Iris pigment epithelial cell (primary cell): ENCODE measurements at places on chromosomes 5 and 9.

DNA sequence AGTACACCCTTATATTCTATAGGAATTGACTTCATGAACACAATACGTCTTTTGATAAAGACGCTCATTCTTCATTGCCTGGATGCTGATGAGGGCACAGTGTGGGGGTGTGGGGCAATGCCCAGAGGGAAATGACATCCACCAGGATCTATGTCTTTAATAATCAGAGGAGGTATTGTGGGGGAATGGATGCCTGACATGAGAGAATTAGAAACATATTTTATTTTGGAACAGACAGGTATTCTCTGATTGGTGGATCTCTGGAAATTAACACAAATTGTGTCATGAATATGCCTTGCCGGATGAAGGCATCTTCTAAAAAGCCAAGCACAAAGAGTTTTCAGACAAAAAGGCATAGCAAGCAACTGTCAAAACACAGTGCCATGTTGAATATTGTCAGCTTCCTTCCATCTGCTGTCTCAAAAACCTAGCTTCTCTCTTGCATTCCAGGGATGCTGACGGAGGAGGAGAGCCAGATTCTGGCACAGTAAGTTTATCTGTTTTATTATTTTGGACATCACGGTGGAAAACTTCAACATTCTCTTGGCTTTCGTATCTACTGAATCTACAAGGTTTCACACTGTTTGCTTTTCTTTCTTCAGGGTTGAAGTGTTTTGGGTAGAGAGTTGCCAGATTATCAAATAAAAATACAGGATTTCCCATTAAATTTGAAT lies 3.9 kb upstream of the C5orf58 start:
- no peak for DNase-seq

GRCh38 chr5:62328772-62329491 lies 22.9 kb downstream of the KIF2A start:
- DNase-seq, result no peak

DNA sequence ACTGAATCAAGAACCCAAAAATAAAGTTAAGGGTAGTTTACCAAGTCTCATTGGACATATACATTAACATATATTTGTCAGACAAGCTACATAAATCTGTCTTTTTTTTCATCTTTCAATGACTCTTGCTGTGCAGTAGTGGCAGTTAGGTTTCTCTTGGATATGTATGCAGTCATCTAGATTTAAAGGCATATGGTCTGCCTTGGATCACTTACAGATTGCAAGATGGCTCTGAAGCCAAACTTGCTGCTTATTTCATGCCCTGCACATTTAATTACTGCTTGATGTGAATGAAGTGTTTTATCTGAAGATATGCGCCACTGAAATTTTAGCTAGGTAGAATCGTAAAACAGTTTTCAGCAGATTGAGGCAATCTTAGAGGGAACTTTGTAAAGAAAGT lies 18.6 kb upstream of the MAN2A1 start:
- no peak for DNase-seq

DNA sequence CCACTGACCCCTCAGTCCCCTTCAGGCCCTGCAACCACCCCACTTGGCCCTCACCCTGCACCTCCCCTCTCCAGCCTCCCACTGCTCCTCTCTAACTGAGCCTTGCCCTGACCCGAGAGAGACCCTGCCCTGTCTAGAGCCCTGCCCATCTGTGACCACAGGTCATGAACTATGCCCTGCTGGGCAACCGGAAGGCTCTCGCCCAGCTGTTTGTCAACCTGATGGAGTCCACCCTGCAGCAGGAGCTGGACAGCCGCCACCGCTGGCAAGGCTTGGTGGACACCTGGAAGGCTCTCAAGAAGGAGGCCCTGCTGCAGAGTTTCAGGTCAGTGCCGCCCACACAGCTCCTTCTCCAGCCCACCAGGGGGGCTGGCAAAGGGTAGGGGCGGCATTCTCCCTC lies 9.4 kb downstream of the CCDC180 start:
- DNase-seq, result no peak

DNA sequence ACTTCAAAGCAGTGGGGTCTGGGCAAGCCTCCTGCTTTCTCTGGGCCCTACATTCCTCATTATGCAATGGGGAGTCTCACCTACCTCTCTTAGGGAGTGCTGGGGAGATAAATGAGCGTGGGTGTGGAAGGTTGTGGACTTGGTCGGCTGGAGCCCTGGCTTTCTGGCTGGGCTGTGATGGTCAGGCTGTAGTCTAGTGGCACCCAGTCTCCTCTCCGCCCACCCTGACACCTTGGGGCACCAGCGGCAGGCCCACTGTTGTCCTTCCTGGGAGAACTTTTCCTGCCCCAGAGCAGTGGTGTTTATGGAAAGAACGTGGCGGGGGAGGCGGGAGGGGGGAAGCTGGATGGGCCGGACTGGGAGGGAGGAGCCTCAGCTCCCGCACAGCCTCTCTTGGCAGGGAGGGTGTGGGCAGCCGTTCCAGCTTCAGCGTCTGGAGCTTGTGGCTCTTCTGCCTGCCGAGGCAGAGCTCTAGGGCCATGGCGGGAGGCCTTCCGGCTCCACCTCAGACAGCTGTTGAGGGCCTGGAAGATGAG lies 4.1 kb downstream of the PTGS1 start:
- DNase-seq, result peak; percentile 73

GRCh38 chr5:151078490-151079262 lies 2.2 kb downstream of the TNIP1 start:
- no peak for DNase-seq
